AML-193 (cell line): ENCODE measurements at places on chromosomes 2 and 18.

GRCh38 chr2:98564541-98565132, 43.7 kb downstream of the COA5 start:
- DNase-seq = no peak

- no peak for DNase-seq
These were observed 56.7 kb downstream of the CCDC74A start for GRCh38 chr2:131584380-131584779.

DNA sequence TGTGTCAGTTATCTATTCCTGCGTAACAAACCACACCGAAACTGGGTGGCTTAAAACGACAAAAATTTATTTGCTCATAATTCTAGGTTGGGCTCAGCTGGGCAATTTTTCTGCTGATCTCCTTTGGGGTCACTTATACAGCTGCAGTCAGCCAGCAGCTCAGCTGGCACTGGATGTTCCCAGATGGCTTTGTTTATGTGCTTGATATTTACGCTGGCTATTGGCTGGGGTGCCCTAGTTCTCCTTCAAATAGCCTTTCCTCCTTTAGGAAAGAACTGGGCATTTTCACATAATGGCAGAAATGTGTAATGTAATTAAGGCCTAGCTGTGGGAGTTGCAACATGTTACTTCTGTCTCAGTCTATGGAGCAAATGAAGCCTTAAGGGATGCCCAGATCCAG, 142.2 kb downstream of the B3GNT2 start:
- DNase-seq = no peak

GRCh38 chr18:36623091-36623490, 205.7 kb downstream of the TPGS2 start:
- no peak for DNase-seq

DNA sequence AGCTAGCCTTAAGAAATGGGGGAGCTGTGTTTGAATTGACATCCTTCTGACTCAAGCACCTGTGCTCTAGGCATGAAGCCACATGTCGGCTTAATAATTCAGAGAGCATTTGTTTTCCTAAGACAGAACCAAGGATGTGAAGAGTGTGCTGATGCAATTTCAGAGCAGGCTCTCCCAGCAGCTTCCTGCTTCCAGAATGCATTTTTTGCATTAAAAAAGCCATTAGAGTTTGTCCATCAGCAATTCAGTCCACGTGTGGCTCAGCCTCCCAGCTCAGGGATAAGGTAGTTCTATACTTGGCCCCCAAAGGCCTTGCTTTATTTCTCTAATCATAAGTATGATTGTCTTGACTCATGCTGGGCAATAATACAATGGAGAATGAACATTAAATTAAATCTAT, 37.7 kb downstream of the DOCK10 start:
- DNase-seq = no peak

DNA sequence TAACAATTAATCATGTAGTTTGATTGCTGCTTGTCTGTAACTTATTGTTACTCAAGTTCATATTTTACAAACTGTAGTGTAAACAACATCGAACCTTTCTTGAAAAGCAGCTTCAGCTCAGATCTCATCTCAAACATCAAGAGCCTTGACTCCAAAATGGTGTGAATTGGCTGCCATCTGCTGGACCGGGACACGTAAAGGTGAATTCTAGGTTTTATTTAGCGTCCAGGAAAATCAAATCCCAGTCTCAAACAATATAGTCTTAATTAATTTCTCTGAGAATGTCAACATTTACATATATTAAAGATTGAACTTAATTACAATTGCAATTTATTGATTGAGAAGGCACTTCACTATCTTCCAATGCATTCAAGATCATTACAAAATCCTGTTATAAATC, 453.0 kb downstream of the GALR1 start:
- no peak for DNase-seq
